ENCODE measurements at places on chromosomes 5 and 9.

DNA sequence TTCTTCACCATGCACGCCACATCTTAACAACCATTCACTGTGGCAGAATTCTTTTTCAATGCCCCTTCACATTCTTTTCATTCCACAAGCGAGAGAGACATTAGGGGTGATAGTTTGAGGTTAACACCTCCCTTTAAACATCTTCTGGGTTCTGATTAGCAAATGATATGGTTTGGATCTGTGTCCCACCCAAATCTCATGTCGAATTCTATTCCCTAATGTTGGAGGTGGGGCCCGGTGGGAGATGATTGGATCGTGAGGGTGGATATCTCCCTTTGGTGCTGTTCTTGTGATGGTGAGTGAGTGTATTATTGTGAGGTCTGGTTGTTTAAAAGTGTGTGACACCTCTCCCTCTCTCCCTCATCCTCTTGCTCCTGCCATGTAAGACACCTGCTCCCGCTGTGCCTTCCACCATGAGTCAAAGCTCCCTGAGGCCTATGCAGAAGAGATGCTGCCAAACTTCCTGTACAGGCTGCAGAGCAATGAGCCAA, 46.1 kb upstream of the RAI14 start:
- no peak for DNase-seq

DNA sequence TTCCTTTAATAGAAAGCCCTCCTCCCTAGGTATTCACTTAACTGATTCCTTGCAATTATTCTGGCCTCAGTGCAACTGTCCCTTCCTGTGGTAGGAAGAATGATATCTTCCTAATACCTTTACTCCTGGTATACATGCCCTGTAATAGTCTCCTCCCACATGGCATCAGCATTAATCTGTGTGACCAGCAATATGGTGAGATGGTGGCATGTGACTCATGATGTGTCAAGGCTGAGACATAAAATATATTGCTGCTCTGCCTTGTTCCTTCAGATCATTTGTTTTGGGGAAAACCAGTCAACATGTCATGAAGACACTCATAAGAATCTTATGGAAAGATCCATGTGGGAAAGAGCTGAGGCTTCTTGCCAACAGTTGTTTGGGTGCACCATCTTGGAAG, 149.1 kb upstream of the TRPM3 start:
- no peak for DNase-seq

DNA sequence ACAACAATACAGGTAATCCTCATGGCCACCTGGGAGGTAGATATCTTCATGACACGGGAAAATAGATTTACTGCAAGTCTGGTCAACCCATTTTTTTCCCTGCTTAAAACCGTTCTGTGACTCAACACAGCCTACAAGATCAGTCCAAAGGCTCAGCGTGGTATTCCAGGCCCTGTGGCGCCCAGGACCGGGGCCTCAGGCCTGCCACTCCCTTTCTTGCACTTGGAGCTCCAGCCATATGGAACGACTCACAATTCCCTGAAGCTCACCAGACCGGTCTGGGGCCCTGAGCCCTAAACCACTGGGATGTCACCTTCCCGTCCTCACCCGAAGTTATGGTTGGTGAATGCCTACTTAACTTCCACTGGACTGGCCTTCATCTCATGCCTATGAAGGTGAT, 6.5 kb upstream of the MLANA start:
- no peak for DNase-seq

- DNase-seq = no peak
Observed at GRCh38 chr9:114176624-114177291, 21.4 kb downstream of the COL27A1 start.

DNA sequence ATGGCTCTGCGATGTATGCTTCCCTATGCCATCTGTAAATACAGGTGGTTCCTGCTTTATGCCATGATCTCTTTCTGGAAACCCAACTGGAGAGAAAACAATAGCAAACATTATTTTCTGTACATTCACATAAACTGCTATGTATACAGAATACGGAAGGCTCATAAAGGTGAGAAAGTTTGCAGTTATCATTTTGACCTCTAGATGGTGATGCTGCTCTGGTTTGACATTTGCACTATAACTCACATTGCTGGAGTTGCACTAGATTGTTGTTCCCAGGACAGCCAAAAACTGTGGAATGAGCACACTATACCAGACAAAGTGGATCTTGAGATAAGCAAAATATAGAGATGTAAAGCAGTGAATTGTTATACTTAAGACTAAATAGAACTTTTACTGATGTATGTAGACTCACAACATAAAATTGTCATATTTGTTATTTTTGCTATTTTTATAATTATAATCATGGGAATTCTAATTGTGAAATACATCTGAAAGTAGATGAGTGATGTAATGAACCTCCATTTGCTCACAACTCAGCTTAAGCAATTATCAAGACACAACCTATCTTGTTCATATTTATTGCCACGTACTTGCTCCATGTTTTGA, 246.5 kb downstream of the PTPRD start:
- DNase-seq = no peak

- no peak for DNase-seq
Observed at GRCh38 chr9:135339378-135339973, 140.1 kb upstream of the PPP1R26 start.

DNA sequence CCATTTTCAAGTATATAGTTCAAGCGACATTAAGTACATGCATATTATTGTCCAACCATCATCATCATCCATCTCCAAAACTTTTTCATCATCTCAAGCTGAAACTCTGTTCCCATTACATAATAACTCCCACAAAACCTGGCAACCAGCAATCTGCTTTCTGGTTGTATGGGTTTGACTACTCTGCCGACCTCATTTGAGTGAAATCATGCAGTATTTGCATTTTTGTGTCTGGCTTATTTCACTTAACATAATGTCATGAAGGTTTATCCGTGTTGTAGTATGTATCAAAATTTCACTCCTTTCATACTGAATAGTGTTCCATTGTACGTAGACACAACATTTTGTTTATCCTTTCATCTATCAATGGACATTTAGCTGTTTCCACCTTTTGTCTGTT, 74.8 kb downstream of the SGCD start:
- DNase-seq = no peak

- DNase-seq = no peak
Observed at GRCh38 chr5:92641031-92641962, 939.7 kb downstream of the NR2F1-AS1 start.

- DNase-seq = no peak
Observed at GRCh38 chr5:146721073-146721815, 157.3 kb downstream of the PPP2R2B start.

DNA sequence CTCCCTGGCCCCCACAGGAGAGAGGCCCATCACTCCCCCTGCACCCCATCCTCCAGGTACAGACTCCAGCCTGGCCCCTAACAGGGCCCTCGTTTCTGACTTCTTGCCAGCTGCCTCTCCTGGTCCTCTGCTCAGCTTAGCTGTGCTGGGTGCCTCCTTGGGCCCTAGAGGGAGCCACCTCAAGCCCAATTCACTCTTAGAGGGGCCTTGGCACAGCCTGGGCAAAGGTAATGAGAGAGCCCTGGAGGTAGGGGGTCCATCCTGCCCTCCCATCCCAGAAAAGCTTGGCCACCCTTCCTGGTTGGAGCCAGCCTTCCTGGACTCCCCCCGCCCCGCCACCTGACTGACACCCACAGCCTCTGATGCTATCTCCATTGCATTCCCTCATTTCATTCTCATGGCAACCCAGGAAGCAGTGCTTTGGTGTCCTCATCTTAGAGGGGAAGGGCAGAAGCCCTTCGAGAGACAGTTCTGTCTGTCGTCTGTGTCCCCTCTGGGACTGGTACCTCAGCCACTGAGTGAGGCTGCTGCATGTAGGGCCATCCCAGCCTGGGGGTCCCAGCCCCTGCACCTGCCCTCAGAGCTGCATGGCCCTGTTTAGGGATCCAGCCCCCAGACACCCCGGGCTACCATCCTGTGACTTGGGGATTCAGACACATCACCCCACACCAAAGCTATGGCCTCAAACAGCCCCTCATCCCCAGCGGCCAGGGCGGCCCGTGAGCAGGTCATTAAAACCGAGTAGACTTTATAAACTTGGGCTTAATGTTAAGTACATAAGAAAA, 95.5 kb downstream of the BARX1 start:
- no peak for DNase-seq

Data from cortex of kidney (tissue), 1 donor.